ENCODE measurements at places on chromosomes 5 and 9. TPM values are rescaled to one million over a fixed set of nuclear protein-coding genes. Genes with fewer than 3 reads are reported as not detected.
A peak's percentile ranks its signal among the peaks of the same experiment; 100 is the strongest.

GRCh38 chr9:20462410-20462809 lies 159.9 kb downstream of the MLLT3 start:
- no peak for DNase-seq

CCDC192 gene
- total RNA-seq: not detected

DNA sequence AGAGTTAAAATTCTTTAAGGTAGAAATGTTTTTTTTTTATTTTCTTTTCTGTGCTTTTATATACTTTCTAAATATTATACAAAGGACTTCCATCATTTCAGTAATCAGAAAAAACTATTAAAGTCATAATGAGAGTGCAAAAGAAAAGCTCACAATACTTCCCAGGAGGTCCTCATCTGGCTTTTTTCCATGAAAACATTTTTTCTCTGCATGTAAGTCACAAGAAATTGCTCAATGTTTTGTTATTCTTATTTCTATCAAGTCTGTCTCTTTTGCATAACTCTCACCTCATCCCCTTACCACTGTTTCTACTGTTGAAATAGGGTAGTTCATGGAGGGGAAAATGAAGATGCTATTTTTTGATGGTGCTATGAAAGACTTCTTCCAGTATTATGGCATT lies 375.0 kb downstream of the TMEM232 start:
- no peak for DNase-seq

DNA sequence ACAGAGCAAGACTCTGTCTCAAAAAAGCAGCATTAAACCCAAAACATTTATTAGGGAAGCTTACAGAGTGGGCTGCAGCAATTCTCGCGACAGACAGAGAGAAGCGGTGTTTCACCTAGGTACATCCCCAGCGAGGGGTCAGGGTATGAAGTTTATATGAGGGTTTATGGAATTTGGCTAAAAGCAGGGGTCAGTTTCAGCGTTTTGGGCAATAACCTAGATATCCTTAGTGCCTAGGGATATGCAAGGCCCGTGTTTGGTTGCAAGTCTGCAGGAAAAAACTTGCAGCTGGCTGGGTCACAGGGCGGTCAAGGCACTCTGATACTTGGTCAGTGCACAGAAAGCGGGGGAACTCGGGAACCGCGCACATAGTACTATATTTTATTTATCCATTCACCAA lies 649 bp upstream of the GLE1 start:
- DNase-seq: no peak

- DNase-seq: no peak
Observed at GRCh38 chr5:97229688-97230285, 46.7 kb upstream of the RIOK2 start.

DNA sequence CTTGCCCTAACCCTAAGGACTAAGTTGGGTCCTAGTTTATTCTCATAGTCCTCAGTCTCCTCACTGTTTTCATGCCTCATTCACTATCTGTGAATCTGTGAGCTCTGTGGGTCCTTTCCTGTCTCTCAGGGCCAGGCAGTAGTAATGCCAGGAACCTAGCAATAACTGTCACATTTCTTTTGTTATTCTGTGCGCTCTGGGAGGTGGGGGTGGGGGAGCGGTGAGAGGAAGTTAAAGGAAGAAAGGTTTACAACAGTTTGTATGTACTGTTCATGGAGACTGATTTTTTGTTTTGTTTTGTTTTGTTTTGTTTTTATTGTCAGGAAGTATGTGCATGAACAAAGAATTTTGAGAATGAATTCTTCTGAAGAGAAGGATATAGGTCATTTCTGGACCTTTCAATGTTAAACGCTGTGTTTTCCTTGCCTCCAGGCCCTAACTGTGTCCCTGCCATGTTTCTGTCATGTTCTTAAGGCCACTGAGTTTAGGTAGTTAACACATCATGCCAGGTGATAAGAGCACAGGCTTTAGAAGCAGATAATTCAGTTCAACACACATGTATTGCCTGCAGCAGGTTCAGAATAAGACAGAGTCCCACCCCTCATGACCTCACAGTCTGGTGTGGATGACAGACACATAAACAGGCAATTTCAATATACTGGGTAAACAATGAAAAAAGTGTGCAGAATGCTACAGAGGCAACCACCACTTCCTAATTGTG lies 13.3 kb upstream of the FEM1C start:
- no peak for DNase-seq

NRG2 gene
- 1.8 TPM for total RNA-seq

DNA sequence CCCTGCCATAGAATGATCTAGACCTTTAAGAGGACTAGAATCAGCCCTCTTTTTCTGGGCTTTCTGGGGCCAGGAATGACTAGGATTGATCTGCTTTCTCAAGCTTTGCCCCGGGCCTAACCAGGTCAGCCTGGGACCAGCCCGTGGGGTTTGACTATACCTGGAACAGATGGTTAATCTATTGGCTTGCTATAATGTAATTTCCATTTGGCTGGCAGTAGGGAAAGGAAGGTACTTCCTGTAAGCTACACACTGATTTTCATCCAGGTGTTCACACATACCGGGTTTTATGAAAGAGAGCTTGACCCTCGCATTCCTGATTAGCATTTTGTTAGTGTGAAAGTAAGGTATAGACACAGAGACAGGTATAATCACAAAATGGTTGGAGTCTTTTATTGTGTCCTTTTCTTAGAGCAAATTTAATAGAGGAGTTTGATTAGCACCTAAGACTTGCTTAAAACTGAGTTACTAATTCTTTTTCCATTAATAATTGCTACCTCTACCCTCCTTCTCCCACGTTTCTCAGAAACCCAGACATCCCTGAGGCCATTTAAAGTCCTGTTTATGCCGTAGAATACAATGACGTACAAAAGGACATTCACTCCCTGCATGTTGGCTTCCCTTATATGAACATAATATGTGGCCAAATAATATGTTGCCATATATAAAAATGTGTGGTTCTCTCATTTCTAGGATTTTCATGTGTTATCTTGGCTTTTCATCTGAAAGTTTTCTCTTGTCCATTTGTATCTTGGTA lies 17.3 kb downstream of the LNPEP start:
- no peak for DNase-seq

DNA sequence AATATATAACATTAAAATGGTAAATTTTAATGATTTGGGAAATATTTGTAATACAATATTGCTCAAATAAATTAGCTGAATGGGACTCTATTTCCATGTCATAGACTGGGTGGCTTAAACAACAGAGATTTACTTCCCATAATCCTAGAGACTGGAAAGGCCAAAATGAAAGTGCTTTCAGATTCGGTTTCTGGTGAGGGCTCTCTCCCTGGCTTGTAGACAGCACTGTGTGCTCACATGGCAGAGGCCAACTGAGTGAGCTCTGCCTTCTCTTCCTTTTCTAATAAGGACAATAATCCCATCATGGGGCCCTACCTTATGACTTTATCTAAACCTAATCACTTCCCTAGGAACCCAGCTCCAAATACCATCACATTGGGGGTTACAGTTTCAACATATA lies 196.2 kb downstream of the MARCHF11 start:
- DNase-seq: no peak

- no peak for DNase-seq
Observed at GRCh38 chr9:127177665-127178265, 55.3 kb upstream of the ANGPTL2 start.

BNC2 gene
- 123 TPM for total RNA-seq

GRCh38 chr9:122100756-122101155 lies 7.6 kb upstream of the TTLL11 start:
- DNase-seq: no peak

ELAVL2 gene
- total RNA-seq: not detected

CER1 gene
- not detected for total RNA-seq

DNA sequence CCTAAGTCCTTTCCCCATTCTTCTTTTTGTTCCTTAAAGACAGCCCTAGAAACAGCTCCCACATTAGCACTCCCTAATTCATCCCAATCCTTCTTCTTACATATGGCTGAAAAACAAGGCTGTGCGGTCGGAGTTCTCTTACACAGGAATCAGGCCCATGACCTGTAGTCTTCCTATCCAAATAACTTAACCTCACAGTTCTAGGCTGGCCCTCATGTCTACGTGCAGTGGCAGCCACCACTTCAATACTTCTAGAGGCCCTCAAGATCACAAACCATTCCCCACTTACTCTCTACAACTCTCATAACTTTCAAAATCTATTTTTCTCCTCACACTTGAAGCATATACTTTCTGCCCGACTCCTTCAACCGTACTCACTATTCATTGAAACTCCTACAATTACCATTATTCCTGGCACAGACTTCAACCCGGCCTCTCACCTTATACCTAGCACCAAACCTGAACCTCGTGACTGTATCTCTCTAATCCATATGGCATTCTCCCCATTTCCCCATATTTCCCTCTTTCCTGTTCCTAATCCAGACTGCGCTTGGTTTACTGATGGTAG lies 59.3 kb downstream of the RAPGEF6 start:
- DNase-seq: no peak

FOXD4L4 gene
- total RNA-seq: not detected

GRCh38 chr9:15357050-15357653 lies 50.1 kb upstream of the TTC39B start:
- DNase-seq: no peak

DNA sequence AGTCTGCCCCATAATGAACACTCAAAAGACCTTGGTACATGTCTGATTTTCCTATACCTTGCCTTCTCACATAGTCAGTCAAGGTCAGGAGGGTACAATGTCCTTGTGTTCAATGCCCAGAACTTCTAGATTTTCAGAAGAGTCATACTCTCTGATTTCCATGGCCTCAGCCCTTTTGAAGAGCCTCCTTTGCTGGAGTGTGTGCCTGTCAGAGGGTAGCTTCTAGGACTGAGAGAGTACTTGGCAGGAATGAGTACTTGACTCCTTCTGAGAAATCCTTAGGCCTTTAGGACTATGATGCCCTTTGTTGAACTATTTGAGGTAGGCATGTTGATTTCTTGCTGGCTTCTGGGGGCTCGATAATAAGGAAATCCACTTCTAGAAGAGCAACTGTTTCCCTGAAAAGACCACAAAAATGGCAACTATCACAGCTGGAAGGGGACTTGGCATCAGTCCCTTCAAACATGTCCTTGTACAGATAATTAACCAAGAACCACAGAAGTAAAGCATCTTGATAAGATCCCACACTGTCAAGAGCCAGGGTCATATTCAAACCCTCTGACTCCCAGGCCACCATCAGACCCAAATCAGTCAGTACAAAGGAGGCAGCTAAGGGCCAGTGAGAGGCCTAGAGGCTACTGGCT lies 10.6 kb upstream of the MEGF9 start:
- no peak for DNase-seq

DNA sequence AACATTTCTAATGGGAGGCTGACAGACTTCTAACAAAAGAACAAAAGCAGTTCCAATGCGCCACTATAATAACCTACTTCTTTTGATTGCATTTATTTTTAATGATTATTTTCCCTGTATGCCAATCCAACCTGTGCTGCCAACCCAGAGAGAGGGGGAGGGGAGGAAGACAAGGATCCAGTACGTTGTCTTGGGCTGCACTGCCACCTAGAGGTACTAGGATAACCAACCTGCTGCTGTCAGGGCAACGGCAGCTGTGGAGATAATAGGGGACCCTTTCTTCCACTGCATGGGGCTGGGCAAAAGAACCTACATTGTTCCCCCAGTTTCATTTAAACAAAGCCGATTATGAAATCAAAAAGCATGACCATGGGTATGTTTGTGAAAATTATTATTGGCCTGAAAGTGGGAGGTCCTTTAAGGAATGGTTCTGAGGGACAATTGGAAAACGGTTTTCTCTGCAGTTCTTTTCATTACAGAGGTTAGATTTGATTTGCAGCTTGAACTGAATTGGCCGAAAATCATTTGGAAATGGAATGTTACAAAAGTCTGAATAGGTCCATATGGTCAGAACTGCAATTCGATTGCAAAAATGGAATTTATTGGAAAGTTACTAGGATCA lies 101.3 kb downstream of the RASEF start:
- DNase-seq: peak; percentile 81

DNA sequence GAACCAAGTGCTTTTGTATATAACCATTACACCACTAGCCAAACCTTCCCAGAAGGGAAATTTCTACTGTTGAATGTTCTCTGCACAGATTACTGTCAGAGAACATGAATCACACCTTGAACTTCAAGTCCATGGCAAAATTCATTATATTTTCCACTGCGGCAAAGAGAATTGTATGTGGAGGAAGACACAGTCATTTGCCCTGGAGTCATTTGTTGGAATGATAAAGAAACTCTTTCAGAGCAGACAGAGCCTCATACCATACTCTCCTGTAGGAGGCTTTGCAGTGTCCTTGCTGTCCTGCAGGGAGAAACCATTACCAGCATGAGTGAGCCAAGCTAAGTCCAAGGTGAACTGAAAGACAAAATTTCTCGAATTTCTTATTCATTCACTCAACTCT lies 369.0 kb downstream of the ARHGEF28 start:
- DNase-seq: no peak

GRCh38 chr9:100011062-100011681 lies 87.6 kb downstream of the ERP44 start:
- DNase-seq: no peak

DNA sequence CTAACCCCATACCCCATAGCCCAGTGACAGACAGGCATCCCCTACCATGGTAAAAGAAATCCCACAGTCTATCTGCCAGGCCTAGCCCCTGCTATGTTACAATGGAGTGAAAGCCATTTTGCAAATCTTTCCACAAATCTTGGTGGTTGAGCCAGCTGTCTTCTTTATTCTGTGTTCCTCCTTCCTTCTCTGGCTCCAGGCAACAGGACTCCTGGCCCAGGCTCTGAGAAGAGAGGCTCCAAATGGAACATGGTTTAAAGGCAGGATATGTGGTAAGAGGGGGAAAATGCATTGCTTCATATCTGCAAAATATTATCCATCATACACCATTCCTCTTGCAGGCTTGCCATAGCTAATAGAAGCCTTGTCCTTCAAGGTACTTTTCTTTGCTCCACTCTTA lies 25.2 kb downstream of the FGF1 start:
- DNase-seq: no peak

GRCh38 chr9:69667306-69667705 lies 4.9 kb downstream of the APBA1 start:
- no peak for DNase-seq

SHROOM1 gene
- total RNA-seq: 5.3 TPM

- DNase-seq: no peak
Observed at GRCh38 chr5:167684251-167684650, 607.2 kb upstream of the WWC1 start.

UGCG gene
- total RNA-seq: 9.7 TPM

PRKACG gene
- not detected for total RNA-seq

DNA sequence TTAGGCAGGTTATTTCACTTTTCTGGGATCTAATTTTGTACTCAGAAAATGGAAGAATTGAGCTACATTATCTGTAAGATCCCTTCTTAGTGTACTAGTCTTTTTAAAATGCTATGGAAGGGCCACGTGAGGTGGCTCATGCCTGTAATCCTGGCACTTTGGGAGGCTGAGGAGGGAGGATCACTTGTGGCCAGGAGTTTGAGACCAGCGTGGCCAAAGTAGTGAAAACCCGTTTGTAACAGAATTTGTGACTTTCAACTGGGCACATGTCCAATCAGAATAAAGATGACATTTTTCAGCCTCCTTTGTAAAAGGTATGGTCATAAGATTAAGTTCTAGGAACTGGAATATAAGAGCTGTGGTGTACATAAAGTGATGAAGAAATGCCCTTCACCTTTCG lies 3.1 kb upstream of the RAB3C start:
- no peak for DNase-seq

C1QTNF2 gene
- total RNA-seq: 2.0 TPM

- no peak for DNase-seq
Observed at GRCh38 chr5:72009280-72009679, 98.0 kb upstream of the MAP1B start.

- peak; percentile 65 for DNase-seq
Observed at GRCh38 chr5:2038321-2039179, 155.8 kb upstream of the IRX4 start.

- no peak for DNase-seq
Observed at GRCh38 chr5:170393235-170393634, 4.1 kb upstream of the KCNMB1 start.

GRCh38 chr5:145848854-145849253 lies 13.7 kb upstream of the PRELID2 start:
- DNase-seq: no peak
